ENCODE measurements at places on chromosomes 6 and 20. TPM values are rescaled to one million over a fixed set of nuclear protein-coding genes. Genes with fewer than 3 reads are reported as not detected.

GRCh38 chr6:56789879-56790278, 147.2 kb upstream of the DST start:
- DNase-seq = no peak
- peak overlapping the region; percentile 11 for H3K27ac ChIP-seq
- no peaks in the 10 kb centered on the region for H3K27me3 ChIP-seq
- peaks cover 28% of the 10 kb centered on the region for H3K4me1 ChIP-seq
- peaks cover 13% of the 10 kb centered on the region for H3K36me3 ChIP-seq

- H3K27me3 ChIP-seq = no peaks in the 10 kb centered on the region
- no peak overlapping the region for H3K27ac ChIP-seq
- no peak overlapping the region for H3K4me3 ChIP-seq
These were observed 194.2 kb downstream of the SLC35F1 start for GRCh38 chr6:118101220-118101619.

GRCh38 chr6:37323580-37323979, 30.2 kb upstream of the RNF8 start:
- H3K4me1 ChIP-seq = peaks cover 62% of the 10 kb centered on the region
- H3K36me3 ChIP-seq = peaks cover 18% of the 10 kb centered on the region
- H3K27ac ChIP-seq = peak overlapping the region; percentile 71
- H3K27me3 ChIP-seq = no peaks in the 10 kb centered on the region

DNA sequence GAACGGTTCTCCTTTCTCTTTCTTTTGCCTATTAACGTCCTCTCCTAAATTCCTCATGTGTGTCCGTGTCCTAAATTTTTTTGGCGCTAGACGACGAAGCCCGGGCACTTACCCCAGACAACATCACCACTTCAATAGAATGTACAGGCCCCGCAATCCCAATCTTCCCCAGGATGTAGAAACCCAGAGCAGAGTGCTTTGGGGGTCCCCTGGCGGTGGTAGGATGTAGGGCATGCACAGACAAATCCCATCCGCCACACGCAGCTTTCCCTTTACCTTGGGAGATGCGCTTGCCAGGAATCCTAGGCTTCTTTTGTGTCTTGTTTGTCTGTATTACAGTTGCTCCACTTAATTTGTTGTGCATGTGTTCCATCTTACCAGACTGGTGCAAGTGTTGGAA, 417.3 kb upstream of the ARID1B start:
- peak; percentile 62 for DNase-seq
- H3K4me3 ChIP-seq = no peak overlapping the region
- no peaks in the 10 kb centered on the region for H3K4me1 ChIP-seq

DNA sequence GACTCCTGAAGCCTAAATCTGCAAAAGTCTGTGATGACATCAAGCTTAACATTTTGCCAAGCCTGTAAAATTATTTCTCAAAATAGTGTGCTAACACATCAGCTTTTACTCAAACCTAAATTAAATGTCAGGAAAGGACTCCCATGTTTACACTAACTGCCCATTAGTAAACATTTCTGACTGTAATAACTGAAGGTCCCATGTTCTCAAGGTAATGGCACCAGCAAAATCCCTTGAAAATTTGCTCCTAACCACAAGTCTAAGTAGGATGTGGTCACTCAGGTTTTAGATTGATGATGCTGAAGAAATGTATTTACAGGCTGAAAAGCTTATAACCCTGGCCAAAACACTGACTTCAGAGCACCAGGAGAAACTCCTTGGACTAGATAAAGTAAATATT, 33.0 kb downstream of the BACH2 start:
- no peaks in the 10 kb centered on the region for H3K4me1 ChIP-seq
- peaks cover 16% of the 10 kb centered on the region for H3K27me3 ChIP-seq
- no peak overlapping the region for H3K4me3 ChIP-seq
- no peaks in the 10 kb centered on the region for H3K36me3 ChIP-seq

- H3K27ac ChIP-seq = no peak overlapping the region
- no peak for DNase-seq
- H3K4me3 ChIP-seq = no peak overlapping the region
- peaks cover 27% of the 10 kb centered on the region for H3K36me3 ChIP-seq
These were observed 63.4 kb downstream of the SERAC1 start for GRCh38 chr6:158104696-158105095.

Gene WFDC12
- not detected for total RNA-seq

Gene SLC16A10
- total RNA-seq = not detected

Gene RNF182
- 11.0 TPM for total RNA-seq

Data from osteocyte (in vitro differentiated cells).